ENCODE measurements at places on chromosomes 11 and 22.

DNA sequence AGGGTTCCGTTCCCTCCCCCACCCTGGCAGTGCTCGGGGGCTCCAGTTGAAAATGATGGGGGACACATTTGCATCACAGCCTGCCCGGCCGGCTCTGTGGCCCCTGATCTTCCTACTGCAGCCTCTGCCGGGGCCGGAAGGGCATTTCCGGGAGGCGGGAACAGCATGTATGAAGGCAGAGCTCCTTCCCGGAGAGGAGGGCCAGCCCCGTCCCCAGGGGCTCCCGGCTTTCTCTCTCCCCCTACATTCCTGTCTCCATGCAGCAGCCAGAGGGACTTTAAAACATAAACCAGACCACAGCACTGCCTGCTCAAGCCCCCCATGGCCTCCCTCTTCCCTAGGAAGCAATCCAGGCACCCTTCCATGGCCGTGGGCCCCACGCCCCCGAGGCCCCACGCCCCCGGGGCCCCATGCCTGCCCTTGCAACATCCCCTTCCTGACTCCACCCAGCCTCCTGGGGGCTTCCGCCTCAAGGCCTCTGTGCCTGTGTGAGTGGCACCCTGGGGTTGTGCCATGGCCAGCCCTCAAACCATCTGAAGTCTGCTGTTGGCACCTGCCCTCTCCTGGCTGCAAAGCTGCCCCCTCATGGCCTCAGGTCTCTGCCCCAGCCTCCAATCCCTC lies 73.1 kb downstream of the CDKN1C start:
- DNase-seq: peak; percentile 80

DNA sequence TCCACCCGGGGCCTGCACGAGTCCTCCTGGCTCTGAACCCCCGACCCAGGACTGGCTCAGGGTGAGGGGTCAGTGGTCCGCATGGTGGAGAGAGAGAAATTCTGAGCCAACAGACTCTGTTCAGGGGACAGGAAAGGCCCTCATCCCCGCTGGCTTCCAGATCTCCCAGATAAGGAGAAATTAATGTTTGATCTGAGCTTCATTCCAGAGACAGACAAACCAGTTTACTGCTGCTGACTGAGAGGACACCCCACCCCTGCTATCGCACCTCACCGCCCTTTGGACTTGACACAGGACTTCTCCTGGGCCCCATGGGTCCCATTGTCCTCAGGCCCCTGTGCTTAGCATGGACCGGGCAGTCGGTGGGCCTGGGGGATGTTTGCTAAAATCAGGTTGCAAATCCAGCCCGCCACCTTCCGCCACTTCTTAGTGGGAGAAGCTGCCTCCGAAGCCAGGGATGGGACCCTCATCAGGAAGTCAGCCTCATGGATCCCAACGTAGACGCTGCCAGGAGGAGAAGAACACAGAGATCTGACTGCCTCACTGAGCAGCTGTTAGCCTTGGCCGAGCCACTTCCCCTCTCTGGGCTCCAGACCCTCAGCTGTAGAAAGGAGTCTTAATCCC lies 11.2 kb upstream of the UPK3A start:
- DNase-seq: no peak

DNA sequence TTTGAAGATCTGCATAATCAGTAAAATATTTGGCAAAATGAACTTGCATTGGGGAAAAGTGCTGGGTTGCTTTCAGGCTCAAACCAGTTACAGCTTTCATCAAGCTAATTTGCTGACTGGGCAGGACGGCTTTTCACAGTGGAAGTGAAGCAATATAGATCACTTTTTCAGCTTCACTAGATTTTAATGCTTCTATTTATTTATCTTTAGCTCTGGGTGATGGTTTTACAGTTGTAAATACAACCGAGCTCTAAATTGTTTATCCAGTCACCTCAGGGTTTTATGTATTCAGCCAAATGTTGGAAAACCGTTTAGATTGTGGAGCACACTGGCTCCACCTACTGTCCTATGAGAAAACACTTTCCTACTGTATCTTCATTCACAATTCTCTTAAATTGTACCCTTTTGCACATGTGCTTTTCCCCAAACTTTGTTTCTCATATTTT lies 58.2 kb downstream of the ACER3 start:
- DNase-seq: peak; percentile 72

DNA sequence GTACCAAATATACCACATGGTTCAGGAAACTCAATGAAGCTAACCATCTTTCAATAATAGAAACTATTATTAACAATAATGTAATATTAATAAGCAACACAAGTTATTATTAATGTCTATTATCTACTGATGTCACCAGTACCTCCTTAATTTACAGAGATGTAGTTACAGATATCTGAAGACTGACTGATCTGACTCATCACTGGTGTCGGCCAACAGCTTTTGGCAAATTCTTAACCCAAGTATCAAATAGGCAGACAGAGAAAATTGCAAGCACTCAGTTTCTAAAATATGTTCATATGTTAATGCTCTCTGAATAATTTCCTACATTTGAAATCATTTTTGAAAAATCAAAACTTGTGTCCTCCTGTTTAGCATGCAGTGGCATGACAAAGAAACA lies 100.4 kb upstream of the DDI1 start:
- no peak for DNase-seq

- DNase-seq: no peak
Observed at GRCh38 chr11:65918211-65919140, at the start of gene C11orf68. Gene C11orf68, minus strand, starts transcription at chr11:65919062. Its CDS starts 31 bp downstream, at chr11:65919031.

- DNase-seq: no peak
Observed at GRCh38 chr22:45334068-45334467, 24.3 kb downstream of the FAM118A start.

GRCh38 chr11:118088531-118088930 lies 1.8 kb upstream of the SMIM35 start:
- DNase-seq: no peak

DNA sequence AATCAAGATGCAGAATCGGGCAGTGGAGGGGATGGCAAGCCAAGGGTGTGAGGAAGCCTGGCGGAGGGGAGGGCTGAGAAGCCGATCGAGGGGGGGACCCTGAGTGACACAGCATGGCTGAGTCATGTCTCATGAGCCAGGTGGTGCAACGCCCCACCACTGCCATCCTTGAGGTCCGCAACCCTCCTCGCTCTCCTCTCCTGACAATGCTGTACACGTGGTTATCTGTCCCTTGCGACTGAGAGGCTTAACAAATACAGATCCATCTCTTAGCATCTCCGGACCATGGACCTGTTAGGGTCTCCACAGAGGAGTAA lies 14.2 kb downstream of the SLC22A12 start:
- DNase-seq: no peak

DNA sequence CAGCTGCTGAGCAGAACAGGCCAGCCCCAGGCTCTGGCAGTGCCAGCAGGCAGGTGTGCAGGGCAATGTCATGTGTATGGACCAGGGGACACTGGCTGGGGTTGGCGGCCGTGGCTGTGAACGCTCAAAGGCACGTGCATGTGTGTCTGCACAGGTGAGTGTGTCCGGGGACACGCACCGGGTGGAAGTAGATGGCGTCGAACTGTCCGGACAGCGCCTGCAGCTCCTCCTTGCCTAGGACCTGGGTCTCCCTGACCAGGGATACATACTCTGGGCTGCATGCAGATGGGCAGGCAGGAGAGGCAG lies 863 bp downstream of the HDAC10 start:
- DNase-seq: no peak

GRCh38 chr11:101444164-101444563 lies 139.6 kb downstream of the TRPC6 start:
- DNase-seq: no peak

DNA sequence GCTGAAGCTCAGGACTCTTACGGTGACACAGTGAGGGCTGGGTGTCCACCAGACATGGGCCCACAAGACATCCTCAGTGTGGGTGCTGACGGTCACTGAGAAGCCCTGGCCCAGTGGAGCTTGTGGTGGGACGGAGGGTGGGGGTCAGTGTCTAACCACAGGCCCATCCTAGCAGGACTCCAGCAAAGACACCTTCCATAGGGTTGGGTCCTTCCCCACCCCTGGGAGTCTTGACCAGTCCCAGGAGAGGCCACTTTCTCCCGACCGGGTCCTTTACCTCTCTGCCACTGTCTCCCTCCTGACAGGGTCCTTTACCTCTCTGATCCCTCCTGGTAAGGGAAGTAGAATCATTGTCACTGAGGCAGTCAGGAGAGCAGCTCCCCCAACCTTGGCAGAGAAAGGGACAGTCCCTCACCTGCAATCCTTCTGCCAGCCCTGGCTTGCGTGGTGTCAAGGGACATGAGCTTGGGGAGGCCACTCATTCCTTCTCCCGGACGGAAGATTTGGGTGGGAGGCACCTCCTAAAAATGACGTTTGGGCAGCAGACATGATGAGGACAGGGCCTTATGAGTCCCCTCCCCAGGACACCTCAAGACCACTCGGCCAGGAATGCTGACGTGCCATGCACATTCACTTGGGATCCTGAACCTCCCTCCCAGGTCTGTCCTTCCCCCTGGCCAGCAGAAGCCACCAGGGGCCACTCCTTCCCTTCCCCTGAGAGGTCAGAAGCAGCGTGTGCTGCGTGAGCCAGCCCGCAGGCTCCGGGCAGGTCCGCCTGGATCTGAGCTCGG lies 91.5 kb upstream of the FGF3 start:
- DNase-seq: no peak

- DNase-seq: no peak
Observed at GRCh38 chr22:40768206-40768605, 50.9 kb downstream of the SLC25A17 start.

DNA sequence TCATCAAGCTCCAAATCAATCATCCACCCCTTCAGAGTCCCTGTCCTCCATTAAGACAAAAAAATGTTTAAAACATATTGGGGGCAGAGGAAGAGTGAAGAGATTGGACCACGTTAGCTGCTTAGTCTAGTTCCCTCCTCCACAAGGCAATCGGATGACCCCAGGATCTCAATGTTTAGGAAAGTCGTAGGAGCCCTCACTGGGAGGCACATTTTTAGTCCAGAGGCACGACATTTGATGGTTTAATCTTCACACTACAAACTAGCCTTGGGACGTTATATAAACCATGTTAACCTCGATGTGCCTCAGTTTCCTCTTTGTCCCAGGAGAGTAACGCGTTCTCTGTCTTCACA lies 588 bp upstream of the FAT3 start:
- DNase-seq: no peak
